ENCODE measurements at places on chromosomes 4 and X.

DNA sequence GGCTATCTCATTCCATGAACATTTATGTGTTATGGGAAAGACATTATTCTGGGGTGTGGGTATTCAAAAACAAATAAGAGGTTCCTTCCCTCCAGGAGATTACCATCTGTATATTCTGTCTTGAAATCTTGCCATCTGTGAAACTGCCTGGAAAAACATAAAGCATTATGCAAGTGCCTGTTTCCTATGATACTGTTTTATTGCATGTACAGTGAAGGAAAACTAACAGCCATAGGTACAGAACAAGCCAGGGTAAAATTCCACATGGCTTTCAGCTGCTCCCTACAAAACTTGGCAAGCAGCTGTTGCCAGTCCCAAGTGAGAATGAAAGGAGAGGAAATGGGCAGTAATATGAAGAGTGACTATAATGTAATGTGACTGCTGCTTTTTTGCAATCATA is 136.0 kb downstream of the GUCY2F start:
- no peak overlapping the region for H3K4me3 ChIP-seq
- H3K4me1 ChIP-seq: no peaks in the 10 kb centered on the region
- no peaks in the 10 kb centered on the region for H3K36me3 ChIP-seq
- H3K27me3 ChIP-seq: no peaks in the 10 kb centered on the region
- no peak for DNase-seq

GRCh38 chr4:59243038-59243437 is 1957.1 kb upstream of the ADGRL3 start:
- H3K36me3 ChIP-seq: no peaks in the 10 kb centered on the region
- DNase-seq: no peak
- H3K27ac ChIP-seq: no peak overlapping the region
- H3K4me1 ChIP-seq: no peaks in the 10 kb centered on the region
- no peak overlapping the region for H3K4me3 ChIP-seq
- no peaks in the 10 kb centered on the region for H3K27me3 ChIP-seq

GRCh38 chrX:15274946-15275345 is 5.1 kb upstream of the ASB9 start:
- no peak overlapping the region for H3K27ac ChIP-seq
- H3K4me3 ChIP-seq: no peak overlapping the region
- no peak for DNase-seq
- H3K27me3 ChIP-seq: no peaks in the 10 kb centered on the region

DNA sequence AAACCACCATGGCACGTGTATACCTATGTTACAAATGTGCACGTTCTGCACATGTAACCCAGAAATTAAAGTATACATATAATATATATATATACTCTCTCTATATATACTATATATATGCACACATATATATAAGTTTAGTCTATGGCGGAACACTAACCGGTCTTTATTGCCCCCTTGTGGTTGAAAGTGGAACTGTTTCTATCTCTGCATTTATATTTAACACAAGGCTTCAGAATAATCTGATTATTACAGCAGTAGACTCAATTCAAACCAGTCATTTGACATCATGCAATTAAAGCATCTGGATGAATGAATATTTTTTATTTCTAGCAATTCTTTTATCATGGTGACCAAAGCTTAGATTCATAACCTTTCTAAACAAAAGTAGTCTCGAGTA is 14.6 kb downstream of the RAB9B start:
- H3K36me3 ChIP-seq: no peaks in the 10 kb centered on the region
- no peaks in the 10 kb centered on the region for H3K4me1 ChIP-seq
- H3K27me3 ChIP-seq: no peaks in the 10 kb centered on the region
- H3K27ac ChIP-seq: no peak overlapping the region
- H3K4me3 ChIP-seq: no peak overlapping the region
- DNase-seq: no peak

DNA sequence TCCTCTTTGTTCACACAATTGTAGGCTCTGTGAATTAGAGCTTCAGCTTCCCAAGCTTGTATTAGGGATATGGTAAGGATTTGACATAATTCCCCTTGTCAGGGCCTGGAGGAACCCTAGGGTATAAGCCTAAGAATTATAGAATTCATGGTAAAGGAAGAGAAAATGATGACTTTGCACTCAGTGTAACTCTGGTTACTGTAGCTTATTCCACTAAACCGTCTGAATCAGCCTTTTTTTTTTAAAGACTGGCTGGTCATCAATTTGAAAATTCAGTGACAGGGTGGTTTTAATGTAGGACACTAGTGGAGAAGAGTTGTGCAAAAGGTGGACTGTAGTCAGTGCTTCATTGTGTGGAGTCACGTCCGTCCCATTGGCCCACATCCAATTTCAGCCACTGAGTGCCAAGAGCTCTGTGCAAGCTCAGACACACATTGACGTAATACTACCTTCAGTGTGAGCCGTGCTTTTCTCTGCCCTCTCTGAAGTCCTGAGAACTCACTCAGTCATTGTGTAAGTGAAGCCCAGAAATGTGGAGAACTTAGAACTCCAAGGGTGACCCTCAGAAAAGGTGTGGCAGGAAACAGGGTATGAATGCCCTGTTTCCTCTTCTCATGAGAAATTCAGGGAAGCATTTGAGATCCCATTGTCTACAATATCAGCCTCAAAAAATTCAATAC is 449.8 kb downstream of the C4orf33 start:
- H3K4me1 ChIP-seq: no peaks in the 10 kb centered on the region
- no peak for DNase-seq
- no peak overlapping the region for H3K27ac ChIP-seq
- no peaks in the 10 kb centered on the region for H3K36me3 ChIP-seq
- no peaks in the 10 kb centered on the region for H3K27me3 ChIP-seq

DNA sequence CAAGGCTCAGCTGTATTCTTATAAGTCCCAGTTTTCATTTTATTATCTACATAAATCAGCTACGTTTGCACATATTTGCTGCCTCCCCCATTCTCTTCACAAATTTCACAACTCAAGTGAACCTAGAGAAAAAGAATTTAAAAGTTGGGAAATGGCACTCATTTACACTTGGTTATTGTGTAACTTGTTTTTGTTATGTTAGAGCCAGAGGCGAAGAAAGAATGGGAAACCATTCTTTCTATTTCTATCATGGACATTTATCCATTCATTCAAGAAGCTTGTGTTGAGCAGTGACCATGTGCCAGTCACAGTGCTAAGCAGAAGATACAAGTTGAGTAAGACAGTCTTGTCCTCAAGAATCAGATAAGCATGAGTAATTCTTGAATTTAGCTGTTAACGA is 13.5 kb downstream of the LIAS start:
- H3K36me3 ChIP-seq: no peaks in the 10 kb centered on the region
- H3K27ac ChIP-seq: no peak overlapping the region
- H3K4me1 ChIP-seq: no peaks in the 10 kb centered on the region
- H3K4me3 ChIP-seq: no peak overlapping the region

- H3K27ac ChIP-seq: no peak overlapping the region
- no peak for DNase-seq
- H3K4me1 ChIP-seq: no peaks in the 10 kb centered on the region
- peaks cover 2% of the 10 kb centered on the region for H3K36me3 ChIP-seq
- H3K4me3 ChIP-seq: no peak overlapping the region
These were observed 77.6 kb downstream of the CCKAR start for GRCh38 chr4:26412381-26413372.

GRCh38 chr4:124423160-124423559 is 289.4 kb downstream of the ANKRD50 start:
- H3K4me1 ChIP-seq: no peaks in the 10 kb centered on the region
- H3K36me3 ChIP-seq: no peaks in the 10 kb centered on the region
- no peak for DNase-seq
- H3K27ac ChIP-seq: no peak overlapping the region

- no peak for DNase-seq
- H3K27me3 ChIP-seq: no peaks in the 10 kb centered on the region
- H3K27ac ChIP-seq: no peak overlapping the region
These were observed 349.5 kb upstream of the EDA2R start for GRCh38 chrX:66988331-66988730.

- no peaks in the 10 kb centered on the region for H3K27me3 ChIP-seq
- H3K4me3 ChIP-seq: no peak overlapping the region
- no peak overlapping the region for H3K27ac ChIP-seq
- H3K36me3 ChIP-seq: no peaks in the 10 kb centered on the region
- H3K4me1 ChIP-seq: no peaks in the 10 kb centered on the region
These were observed 16.5 kb downstream of the ADH6 start for GRCh38 chr4:99202536-99202935.

GRCh38 chr4:142566777-142567176 is 279.3 kb downstream of the INPP4B start:
- H3K4me3 ChIP-seq: no peak overlapping the region
- no peaks in the 10 kb centered on the region for H3K36me3 ChIP-seq
- no peaks in the 10 kb centered on the region for H3K27me3 ChIP-seq
- no peak for DNase-seq
- no peak overlapping the region for H3K27ac ChIP-seq

DNA sequence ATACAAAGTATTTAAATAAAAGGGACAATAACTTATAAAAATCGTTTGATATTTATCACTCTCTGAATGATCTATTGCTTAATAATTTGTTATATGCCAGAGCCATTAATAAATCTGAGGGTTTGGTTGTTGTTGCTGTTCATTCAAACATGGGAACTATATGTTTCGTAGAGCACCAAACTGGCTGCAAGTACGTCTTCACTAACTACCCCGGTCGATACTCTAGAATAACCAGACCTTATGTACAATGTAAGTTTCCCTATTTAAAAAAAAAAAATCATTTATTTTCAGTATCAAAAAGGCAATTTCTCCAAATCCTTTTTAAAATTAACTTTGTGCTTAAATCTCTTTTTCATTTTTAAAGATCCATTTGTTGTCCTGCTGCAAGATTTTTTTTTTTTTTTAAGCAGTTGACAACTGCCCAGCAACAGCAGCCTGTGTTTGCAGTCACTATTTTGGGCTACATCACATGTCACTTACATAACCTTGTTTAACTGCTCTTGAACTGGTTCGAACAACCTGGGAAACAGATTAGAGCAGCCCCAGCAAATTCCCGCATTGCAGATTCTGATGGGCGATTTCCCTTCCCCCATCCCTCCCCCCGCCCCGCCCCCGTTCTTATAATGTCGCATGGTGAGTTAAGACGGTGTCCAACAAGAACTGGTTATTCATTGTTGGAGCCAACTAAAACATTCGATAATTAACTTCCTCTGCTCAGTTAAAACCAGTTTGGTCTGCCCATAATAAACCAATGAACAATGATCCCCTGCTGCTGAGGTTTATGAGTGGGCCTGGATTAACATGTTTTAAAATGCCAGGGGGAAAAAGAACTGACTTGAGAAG is 238.9 kb downstream of the NR3C2 start:
- no peaks in the 10 kb centered on the region for H3K36me3 ChIP-seq
- DNase-seq: no peak
- no peak overlapping the region for H3K27ac ChIP-seq

DNA sequence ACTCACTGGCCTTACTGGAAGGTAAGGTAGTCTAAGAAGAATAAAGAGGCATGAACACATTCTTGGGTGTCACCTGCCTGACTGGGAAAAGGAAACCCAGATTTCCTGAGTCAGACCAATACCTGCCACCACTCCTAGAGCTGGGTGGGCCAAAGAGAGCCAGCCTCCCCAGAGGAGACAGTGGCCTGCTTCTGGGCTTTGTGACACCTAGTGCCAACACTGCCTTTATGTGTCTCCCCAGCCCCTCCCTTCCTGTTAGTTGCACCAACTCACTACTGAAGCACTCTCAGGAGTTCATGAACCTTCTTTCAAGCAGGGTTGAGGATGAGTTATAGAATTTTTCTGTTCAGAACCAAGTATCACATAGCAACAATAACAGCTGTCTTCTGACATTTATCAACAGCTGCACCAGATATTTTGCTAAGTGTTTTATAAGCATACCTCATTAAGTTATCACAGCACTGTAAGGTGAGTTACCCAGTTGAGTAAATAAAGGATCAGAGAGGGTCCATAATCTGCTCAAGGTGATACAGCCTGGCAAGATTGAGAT is 77.6 kb upstream of the ETNPPL start:
- H3K27me3 ChIP-seq: no peaks in the 10 kb centered on the region
- no peaks in the 10 kb centered on the region for H3K4me1 ChIP-seq
- DNase-seq: no peak
- no peaks in the 10 kb centered on the region for H3K36me3 ChIP-seq
- no peak overlapping the region for H3K27ac ChIP-seq

DNA sequence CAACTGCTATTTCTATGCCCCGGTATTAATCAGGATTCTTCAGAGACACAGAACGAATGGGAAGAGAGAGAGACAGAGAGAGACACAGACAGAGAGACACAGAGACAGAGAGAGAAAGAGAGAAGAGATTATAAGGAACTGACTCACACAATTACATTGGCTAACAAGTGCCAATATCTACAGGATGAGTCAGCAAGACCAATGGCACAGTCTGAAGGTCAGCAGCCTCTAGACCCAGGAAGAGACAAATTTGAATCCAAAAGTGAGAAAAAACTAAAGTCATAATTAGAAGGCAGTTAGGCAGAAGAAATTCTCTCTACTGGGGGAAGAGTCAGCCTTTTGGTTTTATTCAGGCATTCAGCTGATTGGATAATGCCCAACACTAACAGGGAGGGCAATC is 187.3 kb downstream of the MAB21L2 start:
- no peak overlapping the region for H3K4me3 ChIP-seq
- no peaks in the 10 kb centered on the region for H3K4me1 ChIP-seq
- no peak overlapping the region for H3K27ac ChIP-seq
- DNase-seq: no peak
- H3K27me3 ChIP-seq: no peaks in the 10 kb centered on the region

DNA sequence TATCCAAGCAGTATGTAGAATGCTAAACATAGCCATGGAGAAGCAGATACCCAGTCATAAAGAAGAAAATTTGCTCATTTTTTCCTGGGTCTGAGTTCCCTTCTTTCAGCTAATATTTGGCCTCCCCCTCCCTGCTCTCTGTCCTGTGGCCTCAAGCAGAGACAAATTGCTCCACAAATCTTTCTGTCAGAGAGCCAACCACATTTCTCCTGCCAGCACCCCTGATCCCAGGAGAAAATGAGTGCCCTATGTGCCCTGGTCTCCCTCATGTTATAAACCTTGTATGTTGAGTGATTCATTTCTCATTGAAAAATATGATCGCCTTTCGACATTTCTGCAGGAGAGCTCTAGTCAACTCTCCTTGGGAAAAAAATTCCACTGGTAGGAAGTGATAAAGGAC is 82.0 kb downstream of the TMEM156 start:
- DNase-seq: no peak
- no peaks in the 10 kb centered on the region for H3K27me3 ChIP-seq
- no peaks in the 10 kb centered on the region for H3K4me1 ChIP-seq
- no peaks in the 10 kb centered on the region for H3K36me3 ChIP-seq
- H3K27ac ChIP-seq: no peak overlapping the region
- no peak overlapping the region for H3K4me3 ChIP-seq

GRCh38 chr4:12120968-12121367 is 692.3 kb upstream of the HS3ST1 start:
- H3K27ac ChIP-seq: no peak overlapping the region
- no peaks in the 10 kb centered on the region for H3K27me3 ChIP-seq
- DNase-seq: no peak
- no peaks in the 10 kb centered on the region for H3K36me3 ChIP-seq
- no peaks in the 10 kb centered on the region for H3K4me1 ChIP-seq

- H3K27me3 ChIP-seq: no peaks in the 10 kb centered on the region
- H3K4me3 ChIP-seq: no peak overlapping the region
- no peak for DNase-seq
- no peak overlapping the region for H3K27ac ChIP-seq
These were observed 21.4 kb upstream of the SEL1L3 start for GRCh38 chr4:25884031-25884782.
